ENCODE measurements at places on chromosomes 3 and 15.

GRCh38 chr3:16140116-16140893, 34.2 kb upstream of the GALNT15 start:
- DNase-seq = no peak

DNA sequence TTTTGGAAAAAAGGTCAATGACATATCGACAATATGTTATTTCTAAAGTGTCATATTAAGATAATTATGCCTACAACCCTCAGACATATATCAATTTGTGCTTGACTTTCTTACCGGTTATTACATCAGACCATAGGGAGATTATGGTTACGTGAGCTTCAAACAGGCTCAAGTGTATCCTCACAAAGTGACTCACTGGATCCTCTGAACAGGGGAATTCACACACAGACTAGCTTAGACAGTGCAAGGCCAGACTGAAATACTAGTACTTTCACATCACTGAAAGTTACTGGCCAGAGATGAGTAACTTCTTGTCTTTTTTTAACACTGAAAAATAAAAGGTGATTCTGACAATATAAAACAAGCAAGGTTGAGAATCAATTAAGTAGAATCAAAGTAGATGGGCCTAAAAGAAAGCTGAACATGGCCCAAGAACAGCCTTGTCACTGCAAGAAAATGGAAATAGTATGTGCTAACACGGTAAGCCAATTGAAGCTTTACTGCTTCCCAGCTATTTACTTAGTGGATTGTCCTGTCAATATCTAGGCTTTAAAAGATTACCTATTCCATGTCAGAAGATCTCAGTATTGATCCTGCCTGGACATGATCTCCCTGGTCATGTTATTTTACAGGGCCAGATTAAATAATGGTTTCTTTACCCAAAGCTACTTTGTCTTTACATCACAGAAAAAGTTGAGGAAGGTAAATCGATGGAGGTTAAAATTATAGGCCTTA, 848.6 kb downstream of the ROBO1 start:
- DNase-seq = no peak

DNA sequence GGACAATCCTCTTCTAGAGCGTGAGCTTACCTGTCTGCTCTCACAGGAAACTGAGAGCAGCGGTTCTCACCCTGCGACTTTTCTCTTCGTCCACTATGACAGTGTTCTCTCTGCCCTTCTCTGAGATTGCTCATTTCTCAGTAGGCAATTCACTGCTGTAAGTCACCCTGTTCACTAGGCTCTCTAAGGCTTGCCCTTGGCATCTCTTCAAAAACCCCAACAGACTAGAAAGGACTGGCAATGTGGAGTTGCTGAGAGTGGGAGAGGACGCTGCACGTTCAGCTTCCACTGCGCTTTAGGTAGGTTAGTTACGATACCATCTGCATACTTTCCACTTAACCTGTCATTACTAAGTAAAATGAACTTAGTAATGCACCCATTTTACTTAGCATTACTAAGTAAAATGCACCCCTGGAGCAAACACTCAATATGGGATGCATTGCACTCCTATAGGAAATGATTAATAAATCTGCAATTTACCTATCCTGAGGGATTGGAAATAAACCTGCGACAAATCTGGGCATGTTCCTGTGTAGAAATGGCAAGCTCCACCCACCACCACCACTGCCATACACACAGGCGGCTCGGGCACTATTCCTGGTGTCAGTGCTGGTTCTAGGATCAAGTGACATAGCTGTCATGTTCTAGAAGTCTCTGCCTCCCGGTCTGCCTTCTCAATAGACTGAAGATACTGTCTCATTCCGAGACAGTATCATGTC, 21.4 kb downstream of the XPC start:
- DNase-seq = no peak

GRCh38 chr15:81161160-81161673, 27.1 kb downstream of the CFAP161 start:
- DNase-seq = peak; percentile 10

- peak; percentile 63 for DNase-seq
Measured at GRCh38 chr3:48187579-48188265, 495 bp downstream of the CDC25A start.

- no peak for DNase-seq
Measured at GRCh38 chr3:134877788-134878187, 82.7 kb downstream of the EPHB1 start.

GRCh38 chr3:172359231-172359630, 89.0 kb downstream of the GHSR start:
- no peak for DNase-seq

- no peak for DNase-seq
Measured at GRCh38 chr3:84039099-84039498, 919.7 kb upstream of the CADM2 start.

DNA sequence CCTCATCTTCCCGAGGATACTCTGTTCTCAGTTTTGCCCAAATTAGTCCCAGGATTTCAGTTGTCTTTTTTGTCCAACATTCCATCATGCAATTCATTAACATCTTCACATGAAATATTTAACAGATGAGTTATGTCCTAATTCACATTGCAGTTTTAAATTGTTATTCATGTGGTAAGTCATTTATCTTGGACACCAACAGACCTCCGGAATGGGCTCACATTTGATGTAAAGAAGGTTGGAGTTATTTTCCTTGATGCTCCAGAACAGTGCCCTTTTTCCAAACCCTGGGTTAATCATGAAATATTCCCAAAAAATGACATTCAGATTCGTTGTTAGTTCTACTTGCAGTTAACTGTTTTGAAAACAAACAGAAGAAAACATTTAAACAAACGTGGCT, 32.8 kb upstream of the LRTM1 start:
- no peak for DNase-seq

- no peak for DNase-seq
Measured at GRCh38 chr3:102180280-102180931, 254.4 kb upstream of the ZPLD1 start.

- DNase-seq = no peak
Measured at GRCh38 chr3:136898954-136899353, 36.9 kb downstream of the NCK1 start.

- no peak for DNase-seq
Measured at GRCh38 chr3:277873-278272, 81.3 kb downstream of the CHL1 start.

DNA sequence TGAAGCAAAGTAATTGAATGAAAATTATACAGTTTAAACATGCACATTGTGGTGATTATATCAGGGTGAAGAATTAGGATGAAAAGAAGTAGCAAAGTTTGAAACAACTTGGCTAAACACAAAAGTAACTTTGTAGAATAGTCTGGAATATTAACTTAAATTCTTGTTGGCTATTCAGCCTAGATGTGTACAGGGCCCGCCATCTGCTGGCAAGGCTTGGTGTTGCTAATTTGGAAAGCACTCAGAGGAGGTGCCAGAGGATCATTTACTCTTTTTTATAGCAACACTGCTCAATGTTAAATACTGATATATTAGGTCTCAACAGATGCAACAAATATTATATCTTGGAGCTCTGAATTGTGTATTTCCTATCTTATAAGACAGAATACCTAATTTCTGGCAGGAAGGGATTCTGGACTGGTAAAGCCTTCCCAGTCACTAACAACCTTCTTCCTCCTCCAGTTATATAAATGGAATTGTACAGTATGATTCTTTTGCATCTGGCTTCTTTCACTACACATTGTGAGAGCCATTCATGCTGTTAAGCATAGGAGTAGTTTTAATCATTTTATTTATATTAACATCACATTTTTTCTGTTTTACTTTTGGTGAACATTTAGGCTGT, 36.1 kb downstream of the TTC23 start:
- DNase-seq = peak; percentile 53

- DNase-seq = no peak
Measured at GRCh38 chr3:159879146-159879545, 109.5 kb upstream of the IL12A start.

GRCh38 chr3:104870276-104870675, 496.4 kb upstream of the ALCAM start:
- DNase-seq = no peak

DNA sequence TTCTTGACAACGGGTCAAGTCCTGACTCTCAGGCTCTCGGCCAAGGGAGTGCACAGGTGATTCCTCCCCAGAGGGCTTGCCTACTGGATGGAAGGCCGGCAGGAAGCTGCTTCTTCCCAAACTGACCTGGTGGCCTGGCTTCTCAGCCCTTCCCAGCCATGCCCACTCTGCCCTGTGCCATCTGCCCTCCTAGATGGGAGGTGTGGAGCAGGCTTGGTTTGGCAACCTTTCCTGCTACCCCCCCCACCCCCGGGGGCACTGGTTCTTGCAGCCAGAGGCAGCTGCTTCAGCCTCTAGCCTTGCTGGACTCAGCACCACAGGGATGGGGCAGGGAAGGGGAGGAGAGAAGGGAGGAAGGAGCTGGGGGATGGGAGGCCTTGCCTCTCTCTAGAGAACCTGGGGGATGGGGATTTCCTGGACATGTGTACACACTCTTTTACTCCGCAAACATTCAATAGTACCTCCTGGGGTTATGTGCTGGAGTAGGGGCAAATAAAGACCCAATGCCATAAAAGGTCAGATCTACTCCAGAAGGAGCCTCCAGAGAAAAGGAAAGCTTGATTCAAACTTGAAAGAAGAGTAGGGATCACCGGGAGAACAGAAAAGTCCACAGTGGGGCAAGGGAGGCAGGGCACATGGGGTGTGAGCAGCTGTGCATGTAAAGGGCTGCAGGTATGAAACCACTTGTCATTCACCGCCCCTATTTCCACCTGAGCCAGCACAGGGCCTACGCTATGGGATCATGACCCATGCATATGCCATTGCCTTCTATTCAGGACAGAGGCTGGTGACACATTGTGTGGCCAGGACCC, 4.2 kb upstream of the DAPK2 start:
- DNase-seq = no peak

DNA sequence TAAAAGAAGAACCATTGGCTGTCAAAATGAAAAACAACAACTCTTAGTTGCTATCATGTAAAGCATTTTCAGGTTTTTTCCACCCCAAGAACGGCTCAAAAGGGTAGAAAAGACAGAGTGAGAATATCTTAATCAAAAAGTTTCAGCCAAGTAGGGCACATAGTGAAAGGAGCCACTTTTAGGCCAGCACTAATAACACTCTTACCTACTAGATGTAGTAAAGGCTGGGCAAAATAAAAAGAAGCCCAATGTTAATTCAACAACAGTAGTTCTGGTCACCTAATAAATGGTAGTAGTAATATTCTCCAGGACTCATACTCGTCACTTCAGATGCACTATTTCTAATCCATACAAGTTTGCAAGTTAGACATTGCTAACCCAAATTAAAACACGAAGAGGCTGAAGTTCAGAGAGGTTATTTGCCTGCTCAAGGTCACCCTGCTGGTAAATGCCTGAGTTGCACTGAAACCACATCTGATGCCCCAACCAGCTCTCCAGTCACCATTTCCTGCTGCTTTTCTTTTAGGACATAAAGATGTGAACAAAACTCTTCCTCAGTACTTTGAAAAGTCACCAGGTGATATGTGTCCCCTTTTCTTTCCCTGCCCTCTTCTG, 7.5 kb downstream of the GOLIM4 start:
- no peak for DNase-seq
